ENCODE measurements at places on chromosomes 2 and 18. TPM values are rescaled to one million over a fixed set of nuclear protein-coding genes. Genes with fewer than 3 reads are reported as not detected.

SERPINB8 gene
- total RNA-seq: 24.6 TPM

FAP gene
- 5.4 TPM for total RNA-seq

CTAGE1 gene
- not detected for total RNA-seq

DNA sequence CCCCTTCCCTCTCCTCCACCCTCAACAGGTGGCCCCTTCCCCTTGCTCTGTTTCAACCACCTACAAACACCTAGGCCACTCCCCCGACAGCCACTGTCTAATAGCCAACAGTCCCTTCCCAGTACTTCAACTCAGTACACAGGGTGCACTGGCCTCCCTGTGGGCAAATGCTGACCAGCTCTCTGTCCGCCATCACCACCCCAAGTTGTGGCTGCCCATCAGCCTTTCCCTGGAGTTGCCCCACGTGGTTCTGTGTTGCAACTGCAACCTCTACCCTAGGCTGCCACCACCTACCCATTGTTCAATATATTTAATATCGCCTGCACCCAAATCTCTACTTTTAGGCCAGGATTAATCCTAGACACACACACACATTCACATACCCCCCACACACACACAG lies 173.5 kb downstream of the MREG start:
- H3K36me3 ChIP-seq: no peaks in the 10 kb centered on the region
- no peak overlapping the region for H3K4me3 ChIP-seq
- no peaks in the 10 kb centered on the region for H3K27me3 ChIP-seq
- no peak for DNase-seq
- H3K4me1 ChIP-seq: no peaks in the 10 kb centered on the region
- H3K27ac ChIP-seq: no peak overlapping the region

DNA sequence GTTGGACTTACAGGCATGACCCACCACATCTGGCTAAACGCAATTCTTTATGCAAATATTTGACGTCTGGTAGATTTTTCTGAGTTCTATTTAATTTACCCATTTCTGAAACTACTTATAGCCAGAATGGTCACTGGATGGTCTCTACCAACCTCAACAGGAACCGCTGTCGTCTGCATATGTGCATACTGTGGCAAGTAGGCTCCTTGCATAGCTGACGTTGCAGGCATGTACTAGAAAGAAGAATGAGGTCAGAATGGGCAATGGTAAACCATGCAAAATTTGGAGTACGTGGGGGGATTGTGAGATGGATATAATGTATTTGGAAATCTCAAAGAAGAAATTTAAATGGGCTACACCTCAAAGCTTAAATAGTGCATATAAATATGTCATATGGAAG lies 77.1 kb upstream of the ITGB6 start:
- peaks cover 39% of the 10 kb centered on the region for H3K4me1 ChIP-seq
- H3K27me3 ChIP-seq: no peaks in the 10 kb centered on the region
- H3K4me3 ChIP-seq: no peak overlapping the region
- peaks cover 88% of the 10 kb centered on the region for H3K36me3 ChIP-seq
- no peak for DNase-seq

DNA sequence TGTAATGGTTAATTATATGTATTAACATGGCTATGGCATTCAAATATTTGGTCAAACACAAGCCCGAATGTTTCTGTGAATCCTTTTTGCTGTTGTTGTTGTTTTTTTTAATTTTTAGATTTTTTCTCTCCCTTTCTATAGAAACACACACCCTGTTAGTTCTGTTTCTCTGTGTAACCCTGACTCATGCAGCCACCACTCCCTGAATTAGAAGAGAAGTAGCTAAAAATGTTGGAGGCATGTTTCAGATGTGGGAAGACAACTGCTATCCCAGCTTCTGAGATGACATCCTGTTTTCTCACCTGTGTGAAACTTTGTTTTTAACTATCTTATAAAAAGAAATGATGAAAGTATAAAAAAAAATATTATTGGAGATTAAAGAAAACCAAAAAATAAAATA lies 219.6 kb upstream of the RGPD4 start:
- H3K4me1 ChIP-seq: no peaks in the 10 kb centered on the region
- H3K36me3 ChIP-seq: no peaks in the 10 kb centered on the region
- H3K4me3 ChIP-seq: no peak overlapping the region
- H3K27me3 ChIP-seq: no peaks in the 10 kb centered on the region
- no peak overlapping the region for H3K27ac ChIP-seq
